ENCODE measurements at places on chromosomes 7 and 10.

DNA sequence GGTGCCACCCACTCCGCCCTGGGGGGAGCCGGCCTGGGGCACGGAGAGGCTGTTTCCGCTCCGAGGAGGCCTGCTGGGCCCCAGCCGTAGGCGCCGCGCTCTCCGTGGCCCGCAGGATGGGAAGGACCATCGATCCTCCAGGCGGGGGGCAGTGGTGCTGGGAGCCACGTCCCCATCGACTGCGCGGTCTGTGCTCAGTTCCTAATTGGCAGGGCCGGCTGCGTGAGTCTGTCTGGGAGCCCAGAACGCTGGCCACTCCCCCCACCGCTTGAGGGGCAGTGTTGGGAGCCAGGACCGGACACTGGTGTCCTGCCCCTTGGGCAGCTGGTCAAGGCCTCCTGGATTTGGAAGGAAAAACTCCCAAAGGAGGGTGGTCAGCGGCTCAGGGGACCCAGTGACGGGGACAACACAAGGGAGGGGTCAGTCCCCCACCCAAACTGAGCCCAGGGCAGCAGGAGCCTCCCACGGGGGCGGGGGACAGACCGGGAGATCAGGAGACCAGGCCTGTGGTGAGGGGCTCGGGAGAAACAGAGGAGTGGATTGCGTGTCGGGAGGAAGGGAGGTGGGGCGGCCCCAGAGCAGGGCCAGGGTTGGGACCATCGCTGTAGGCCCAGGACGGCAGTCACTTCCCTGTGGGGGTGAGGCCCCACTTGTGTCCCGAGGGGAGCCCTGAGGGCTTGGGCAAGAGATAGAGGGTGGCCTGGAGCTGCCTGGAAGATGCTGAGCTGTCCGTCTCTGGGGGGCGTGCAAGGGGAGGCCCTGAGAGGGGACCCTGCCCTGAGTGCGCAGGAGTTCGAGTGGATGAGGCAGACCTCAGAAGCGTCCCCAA, 89.0 kb downstream of the UNCX start:
- DNase-seq: no peak

DNA sequence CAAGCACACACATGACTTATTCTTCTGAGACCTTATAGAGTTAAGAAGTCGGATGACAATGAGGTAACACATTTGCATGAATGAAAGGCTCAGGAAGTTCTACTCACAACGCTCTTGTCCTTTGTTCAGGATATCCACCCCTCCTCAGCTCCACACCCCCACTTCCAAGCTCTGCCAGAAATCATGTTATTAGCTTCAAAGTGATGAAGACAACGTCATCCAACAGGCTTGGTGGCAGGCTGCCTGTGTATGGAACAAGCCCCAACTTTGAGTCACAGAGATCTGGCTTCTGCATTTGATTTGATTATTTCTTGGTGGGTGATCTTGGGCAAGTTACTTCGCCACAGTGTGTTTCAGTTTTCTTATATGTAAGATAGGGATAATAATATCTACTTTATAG, 12.4 kb upstream of the BMPER start:
- no peak for DNase-seq

DNA sequence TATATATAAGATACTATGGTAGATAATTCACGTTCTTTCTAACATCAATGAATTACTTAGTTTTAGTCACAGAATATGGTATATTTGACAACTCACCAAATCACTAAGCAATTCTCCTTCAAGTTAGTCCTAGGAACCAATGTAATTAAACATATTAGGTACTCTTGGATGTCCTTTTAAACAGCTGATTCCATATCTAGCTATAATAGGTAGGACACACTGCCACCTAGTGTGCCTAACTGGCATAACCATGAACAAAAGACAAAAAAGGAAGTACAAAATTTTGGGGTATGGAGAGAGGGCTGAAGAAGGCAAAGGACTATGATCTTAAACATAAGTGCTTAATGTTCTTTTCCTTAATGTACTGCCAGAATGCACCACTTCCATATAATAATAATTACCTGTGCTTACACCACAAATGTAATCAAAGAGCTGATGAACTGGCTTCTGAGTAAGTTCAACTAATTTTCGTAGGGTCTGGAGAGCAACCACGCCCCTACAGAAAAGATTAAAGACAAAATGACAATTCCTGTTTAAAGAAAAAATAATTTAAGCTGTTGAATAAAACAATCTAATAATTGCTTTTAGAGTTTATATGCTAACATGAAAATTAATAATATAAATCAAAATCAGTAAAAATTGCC, 28.7 kb downstream of the PNPLA8 start:
- peak; percentile 67 for DNase-seq

DNA sequence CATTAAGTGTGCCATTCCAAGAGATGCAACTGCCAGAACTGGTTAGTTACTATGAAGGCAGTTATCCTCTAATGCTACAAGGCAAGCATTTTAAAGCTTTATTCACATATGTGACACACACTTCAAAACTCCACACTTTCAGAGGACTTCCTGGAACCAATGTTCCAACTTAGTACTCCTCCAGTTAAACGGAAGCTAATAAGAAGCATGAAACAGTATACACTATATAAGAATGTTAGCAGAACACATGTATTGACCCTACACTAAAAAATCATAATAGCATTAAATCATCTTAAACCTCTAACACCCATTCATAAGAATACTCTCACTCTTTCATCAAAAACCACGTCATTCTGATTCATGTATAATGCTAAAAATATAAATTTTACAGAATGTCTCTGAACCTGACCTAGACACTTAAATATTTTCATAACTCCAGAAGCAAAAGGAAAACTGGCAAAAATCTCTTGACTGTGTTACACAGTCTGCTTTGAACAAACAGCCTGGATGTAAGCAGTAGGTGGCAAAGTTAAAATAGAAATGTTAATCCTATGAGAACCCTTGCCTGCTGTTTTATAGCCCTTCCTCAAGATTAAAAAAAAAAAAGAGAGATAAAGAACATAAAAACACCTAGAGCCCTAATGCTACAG, 135.0 kb downstream of the SEMA3C start:
- DNase-seq: no peak

DNA sequence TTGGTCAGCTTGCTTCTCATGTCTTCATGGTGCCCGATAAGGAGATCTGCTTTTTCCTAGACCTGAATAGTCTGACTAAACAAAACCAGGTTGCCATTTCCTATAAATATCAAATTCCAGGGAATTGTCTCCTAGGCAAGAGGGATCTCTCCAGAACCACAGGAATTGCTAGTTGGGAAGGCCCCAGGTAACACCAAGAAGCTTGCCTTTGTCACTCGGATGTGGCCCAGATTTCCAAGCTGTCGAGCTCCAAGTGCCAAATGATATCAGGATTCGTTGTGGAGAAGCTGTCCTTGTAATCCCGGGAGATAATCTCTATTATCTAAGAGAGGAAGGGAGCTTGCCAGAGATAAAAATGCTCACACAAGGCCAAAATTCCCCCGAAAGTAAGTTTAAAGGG, 1288.5 kb upstream of the AUTS2 start:
- DNase-seq: no peak

DNA sequence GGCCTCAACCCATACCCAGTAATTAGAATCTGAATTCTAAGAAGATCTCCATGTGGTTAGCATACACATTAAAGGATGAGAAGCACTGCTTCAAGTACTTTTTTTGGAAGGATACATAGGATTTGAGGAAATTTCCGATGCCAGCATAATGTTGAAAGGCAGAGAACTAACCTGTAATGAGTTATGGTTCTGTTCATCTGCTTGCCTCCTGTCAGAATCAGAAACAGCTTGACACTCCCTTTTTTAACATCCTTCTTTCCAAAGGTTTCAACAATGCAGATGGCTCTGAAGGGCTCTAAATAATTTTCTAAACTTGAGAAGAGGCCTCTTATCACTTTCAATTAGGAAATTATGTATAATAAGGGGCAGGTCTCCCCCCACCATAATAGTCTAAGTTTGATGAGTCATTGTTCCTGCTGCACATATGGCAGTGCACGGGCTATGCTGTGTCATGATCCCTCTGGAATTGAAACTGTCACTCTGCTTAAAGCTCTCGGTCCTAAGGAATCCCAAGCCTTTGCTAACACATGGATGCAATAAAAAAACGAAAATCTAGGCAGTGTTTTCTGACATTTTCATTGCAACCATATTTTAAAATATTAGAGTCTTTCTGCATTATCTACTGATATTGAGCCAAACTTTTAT, 291.2 kb upstream of the FZD1 start:
- no peak for DNase-seq

GRCh38 chr7:18846765-18847215, 270.6 kb downstream of the TWIST1 start:
- DNase-seq: no peak

GRCh38 chr7:22589641-22590201, 89.7 kb upstream of the STEAP1B start:
- no peak for DNase-seq

- no peak for DNase-seq
These were observed 118.7 kb downstream of the RALA start for GRCh38 chr7:39741942-39742623.

- DNase-seq: no peak
These were observed 842.5 kb downstream of the REEP3 start for GRCh38 chr10:64363687-64364086.

DNA sequence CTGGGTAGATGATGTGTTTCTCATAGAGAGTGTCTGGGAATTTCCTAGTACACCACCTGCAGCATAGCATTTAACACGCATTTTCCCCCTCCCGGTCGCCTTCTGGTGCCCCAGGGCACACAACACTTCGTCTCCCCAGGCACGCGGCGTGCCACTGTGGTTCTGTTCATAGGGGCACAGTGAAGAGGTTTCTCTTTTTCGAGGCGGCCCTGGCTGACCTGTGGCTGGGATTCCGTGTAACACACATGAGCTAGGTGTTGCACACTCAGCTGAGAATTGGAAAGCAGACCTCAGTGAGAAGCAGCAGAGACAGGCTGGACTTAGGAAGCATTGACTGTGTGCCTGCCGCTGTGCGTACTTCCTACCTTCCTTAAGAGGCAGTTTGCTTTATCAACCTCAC, 214.3 kb upstream of the SHH start:
- no peak for DNase-seq

- no peak for DNase-seq
These were observed 651.5 kb upstream of the NRP1 start for GRCh38 chr10:33986016-33986415.

DNA sequence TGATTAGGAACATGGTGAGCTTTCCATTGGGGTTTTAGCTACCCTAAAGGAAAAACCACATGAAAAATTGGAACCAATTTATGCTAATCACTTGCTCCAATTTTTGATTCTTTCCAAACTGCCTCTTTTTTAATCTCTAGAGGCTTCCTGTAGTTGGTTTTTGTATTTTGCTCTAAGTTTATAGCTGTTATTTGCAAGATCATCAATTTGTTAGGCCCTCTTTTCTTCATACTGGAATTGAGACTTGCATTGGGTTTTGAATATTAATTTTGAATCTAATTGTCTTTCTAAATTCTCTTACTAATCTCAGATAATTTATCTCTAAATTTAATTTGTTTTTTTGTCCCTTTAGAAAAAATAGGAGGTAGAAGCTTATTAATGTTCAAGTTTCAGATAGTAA, 713.3 kb downstream of the REEP3 start:
- DNase-seq: no peak

GRCh38 chr10:88071879-88072278, 208.5 kb downstream of the PTEN start:
- no peak for DNase-seq

DNA sequence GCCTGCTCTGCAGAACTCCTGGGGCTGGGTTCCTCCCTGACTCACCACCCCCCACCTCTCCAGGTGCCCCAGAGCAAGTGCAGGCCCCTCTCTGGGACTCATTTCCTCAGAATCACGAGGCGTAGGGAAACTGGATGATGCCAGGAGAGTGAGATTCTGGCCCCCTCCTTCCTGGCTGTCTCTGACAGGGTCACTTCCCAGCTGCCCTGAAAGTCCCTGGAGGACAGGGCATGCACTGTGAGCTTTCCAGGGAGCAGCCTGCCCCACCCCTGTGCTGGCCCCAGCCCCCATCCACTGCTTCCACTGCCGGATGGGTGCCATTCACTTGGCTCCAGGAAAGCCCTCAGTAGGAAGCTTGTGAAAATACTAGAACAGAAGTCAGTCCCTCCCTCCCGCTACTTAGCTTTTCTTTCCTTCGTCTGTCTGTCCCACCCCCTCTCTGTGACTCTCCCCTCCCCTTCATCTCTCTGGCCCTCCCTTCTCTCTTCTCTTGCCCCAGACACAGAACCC, 10.4 kb downstream of the TACR2 start:
- DNase-seq: no peak

GRCh38 chr10:123062726-123063125, 53.9 kb downstream of the ACADSB start:
- no peak for DNase-seq

DNA sequence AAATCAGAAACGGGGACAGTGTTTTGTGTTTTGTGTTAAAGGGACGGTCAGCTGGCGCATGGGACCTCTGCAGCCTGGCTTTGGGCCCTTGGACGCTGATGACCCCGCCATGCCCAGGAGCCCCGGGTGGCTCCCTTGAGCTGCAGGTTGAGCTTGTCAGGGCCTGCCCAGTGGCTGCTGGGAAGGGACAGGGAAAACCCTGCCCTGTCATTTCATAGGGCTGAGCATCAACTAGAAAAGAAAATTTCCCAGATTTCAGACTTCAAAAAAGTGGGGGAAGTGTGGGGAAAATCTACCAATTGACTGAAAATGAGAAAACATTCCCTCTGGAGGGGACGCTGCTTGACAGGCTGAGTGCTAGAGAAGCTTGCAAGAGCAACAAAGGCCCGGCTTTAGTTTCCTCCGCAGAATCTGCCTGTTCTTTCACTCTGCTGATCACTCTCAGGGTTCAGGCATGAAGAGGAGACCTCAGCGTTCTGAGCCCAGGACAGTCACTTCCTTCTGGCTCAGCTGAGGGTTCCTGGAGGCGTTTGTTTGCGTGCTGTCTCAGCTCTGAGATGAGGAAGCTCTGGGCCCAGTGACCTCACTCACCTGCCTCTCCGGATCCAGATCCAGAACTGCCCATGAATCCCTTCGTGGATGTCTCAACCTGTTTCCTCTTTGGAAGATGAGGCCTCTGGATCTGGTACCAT, 18.6 kb upstream of the DNAJB6 start:
- no peak for DNase-seq

GRCh38 chr7:105153531-105153930, 139.5 kb downstream of the KMT2E start:
- no peak for DNase-seq

- peak; percentile 34 for DNase-seq
These were observed 167.5 kb upstream of the HABP2 start for GRCh38 chr10:113385021-113385999.

DNA sequence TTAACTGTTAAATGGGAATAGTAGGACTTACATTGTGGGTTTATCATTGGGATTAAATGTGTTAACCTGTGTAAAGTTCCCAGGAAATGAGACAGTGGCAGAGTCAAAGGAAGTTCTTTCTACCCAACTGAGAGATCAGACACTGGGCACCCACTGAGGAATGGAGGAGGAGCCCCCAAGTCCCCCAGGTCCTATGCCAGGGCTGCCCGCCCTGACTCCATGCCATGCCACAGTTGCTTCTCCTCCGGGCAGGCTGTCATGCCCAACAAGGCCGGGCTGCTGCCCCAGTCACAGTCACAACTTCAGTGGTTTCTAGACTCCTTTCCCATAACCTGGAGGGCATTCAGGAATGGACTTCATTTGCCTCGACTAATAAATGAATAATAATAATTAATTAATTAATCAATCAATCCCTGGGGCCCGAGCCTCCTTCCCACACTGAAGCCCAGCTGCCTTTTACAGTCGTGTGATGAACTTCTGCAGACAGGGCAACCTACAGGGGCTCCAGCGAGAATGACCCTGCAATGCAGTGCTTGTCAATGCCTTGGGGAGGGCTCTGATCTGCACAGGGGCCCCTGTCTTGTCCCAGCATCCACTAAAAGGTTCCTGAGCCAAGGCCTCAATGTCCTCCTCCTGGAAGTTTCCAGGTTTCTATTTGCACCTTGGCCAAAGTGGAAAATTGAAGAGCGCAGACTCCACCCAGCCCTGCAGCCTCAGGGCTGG, 32.4 kb downstream of the DRGX start:
- no peak for DNase-seq
